CD4-positive, alpha-beta T cell (primary cell): ENCODE measurements at places on chromosomes 5 and 9.

- DNase-seq, result peak; percentile 20
These were observed 1.3 kb downstream of the SDHA start for GRCh38 chr5:219460-219863.

- no peak for DNase-seq
These were observed 22.5 kb downstream of the CCDC152 start for GRCh38 chr5:42779083-42779482.

- no peak for DNase-seq
These were observed 60.3 kb downstream of the MAPKAP1 start for GRCh38 chr9:125646621-125647100.

DNA sequence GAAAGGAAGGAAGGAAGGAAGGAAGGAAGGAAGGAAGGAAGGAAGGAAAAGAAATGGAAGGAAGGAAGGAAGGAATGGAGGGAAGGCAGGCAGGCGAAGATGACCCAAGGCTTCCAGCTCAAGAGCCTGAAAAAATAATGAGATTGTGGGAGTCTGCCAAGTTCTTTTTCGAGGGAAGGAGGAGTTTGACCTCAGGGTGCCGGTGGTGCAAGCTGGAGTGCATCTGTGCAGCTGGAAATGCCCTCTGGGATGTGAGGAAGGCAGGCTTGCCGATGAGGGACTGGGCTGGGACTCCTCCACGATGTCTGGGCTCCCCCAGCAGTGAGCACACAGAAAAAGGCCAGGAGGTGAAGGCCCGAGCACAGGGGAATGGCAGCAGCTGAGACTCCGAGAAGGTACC, 154.9 kb upstream of the DAPK1 start:
- no peak for DNase-seq

- DNase-seq, result no peak
These were observed 15.2 kb upstream of the TBCA start for GRCh38 chr5:77791356-77791755.

GRCh38 chr9:98372077-98372836, 116.8 kb upstream of the TBC1D2 start:
- DNase-seq, result no peak

- peak; percentile 52 for DNase-seq
These were observed 5.7 kb downstream of the RAPGEF1 start for GRCh38 chr9:131734165-131734610.

- no peak for DNase-seq
These were observed 34.5 kb downstream of the RCL1 start for GRCh38 chr9:4827224-4827623.
